Activated CD4-positive, alpha-beta T cell treated with anti-CD3 and anti-CD28 coated beads for 36 hours (primary cell): ENCODE measurements at places on chromosomes 5 and 9.

- no peak for DNase-seq
Observed at GRCh38 chr5:147073098-147073497, 161.7 kb upstream of the STK32A start.

GRCh38 chr5:172843825-172844576 is 9.9 kb downstream of the ERGIC1 start:
- no peak for DNase-seq

DNA sequence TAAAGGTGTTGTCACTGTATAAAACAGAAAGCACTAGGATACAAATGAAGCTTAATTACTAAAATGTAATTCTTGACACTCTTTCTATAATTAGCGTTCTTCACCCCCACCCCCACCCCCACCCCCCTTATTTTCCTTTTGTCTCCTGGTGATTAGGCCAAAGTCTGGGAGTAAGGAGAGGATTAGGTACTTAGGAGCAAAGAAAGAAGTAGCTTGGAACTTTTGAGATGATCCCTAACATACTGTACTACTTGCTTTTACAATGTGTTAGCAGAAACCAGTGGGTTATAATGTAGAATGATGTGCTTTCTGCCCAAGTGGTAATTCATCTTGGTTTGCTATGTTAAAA is 43.8 kb downstream of the NDFIP1 start:
- no peak for DNase-seq

DNA sequence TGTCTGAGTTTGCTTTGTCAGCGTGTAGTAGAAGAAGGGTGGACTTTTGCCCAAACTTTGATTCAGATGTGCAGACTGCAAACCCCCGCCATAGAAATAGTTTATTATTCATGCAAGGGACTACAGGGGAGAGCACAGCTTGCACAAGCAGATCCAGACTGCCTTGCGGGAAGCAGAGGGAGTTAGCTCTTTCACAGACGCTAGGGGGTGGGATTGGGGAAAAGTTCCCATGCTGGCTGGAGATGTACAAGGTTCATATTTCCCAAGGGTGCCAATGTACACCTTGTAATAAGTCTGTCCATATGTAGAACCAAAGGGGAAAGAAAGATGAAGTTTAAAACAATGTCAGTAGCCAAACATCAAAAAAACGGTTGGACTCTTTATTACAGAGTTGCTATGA is 749.7 kb upstream of the COX7C start:
- DNase-seq = no peak

DNA sequence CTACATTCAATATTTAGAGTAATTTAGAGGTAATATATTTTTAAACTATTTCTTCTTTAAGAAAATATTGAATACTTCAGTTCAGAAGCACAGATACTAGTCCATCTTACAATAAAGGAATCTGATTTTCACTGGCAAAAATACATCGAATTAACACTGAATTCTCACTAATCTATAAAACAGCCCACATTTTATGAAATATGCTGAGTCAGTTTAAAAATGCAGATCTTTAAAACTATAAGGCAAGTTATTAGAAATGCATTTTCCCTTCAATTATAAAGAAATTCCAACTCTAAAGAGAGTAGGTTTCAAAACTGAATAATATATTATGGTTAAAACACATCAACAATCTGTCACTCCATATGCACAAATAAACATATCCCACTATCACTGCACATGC is 232.5 kb downstream of the SLF1 start:
- no peak for DNase-seq

GRCh38 chr5:151741678-151742423 is 16.6 kb downstream of the ATOX1 start:
- DNase-seq = no peak

- DNase-seq = peak; percentile 6
Observed at GRCh38 chr9:101485924-101486692, 47.5 kb upstream of the RNF20 start.

DNA sequence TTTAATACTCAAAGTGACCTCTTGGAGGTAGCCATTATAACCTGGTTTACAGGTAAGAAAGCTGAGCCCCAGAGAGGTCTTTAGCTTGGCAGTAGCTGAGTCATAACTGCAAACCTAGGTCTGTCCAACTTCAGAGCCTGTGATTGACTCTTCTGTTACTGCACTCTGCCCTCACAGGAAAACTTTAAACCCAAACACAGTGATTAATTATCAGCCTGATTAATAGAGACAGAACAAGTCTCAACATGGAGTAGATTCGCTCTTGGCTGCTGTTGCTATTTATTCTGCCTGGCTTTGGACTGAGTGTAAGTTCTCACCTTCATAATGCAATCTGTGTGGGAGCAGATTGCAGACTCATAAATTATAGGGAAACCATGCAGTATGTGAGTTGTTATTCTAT is 27.4 kb upstream of the TXN start:
- no peak for DNase-seq

GRCh38 chr5:6705088-6705487 is 8.1 kb upstream of the TENT4A start:
- peak; percentile 49 for DNase-seq

DNA sequence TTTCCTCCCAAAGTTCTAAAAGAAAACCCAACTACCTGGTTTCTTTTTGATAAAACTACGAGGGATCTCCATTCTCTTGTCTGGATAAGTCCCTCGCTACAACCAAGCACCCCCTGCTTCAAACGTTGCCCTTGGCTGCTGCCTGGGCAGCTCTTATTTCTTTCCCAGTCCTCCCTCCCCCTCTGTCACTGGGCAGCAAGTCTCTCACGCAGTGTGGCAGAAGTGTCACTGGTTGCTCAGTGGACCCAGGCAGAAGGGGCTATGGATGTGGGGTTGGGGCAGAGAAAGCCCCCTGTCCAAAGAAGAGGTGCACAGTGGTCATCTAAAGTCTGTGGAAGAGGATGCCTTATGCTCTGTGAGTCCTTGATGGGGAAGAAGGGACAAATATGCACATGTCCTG is 7.2 kb upstream of the SMIM32 start:
- DNase-seq = no peak

DNA sequence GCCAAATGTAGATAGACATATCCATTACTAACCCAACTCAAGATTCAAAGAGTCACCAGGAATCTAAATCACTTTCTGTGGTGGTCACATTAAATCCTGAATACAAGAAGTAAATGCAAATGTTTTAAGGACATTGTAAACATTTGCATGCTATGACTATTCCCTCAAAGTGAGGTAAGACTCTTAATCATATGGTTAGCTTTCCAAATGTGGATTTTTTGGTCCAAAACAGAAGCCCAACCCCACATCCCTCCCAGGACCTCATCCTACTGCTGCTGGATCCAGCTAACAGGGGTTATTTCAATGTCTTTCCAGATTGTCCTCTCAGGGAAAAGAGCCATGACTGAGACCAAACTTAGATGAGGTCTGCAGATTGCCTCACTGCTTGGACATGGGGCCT is 228.1 kb upstream of the PANK3 start:
- DNase-seq = no peak

DNA sequence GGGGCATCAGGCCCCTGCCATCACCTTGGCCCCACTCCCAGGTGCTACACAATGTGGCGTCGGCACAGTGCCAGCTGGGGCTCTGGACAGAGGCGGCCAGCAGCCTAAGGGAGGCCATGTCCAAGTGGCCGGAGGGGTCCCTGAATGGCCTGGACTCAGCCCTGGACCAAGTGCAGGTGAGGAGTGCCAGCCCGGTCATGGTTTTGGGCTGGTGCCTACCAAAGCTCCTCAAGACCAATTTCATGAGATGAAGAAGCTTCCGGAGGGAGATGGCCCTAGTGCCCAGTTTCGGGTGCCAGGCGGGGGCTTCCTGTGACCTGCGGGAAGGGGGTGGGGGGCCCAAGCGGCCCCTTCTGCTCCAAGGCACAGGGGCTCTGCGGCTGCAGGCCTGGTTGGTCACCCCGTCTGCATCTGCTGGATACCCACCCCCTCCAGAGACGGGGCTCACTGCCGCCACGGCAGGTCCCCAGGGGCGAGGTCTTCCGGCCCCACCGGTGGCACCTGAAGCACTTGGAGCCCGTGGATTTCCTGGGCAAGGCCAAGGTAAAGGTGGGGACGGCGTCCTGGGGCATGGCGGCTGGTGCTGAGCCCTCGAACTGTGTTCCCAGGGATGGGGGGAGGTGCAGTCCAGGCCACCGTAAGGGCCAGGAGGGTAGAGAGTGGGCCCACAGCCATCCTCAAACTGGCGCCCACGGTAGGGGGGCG is 5.8 kb downstream of the NOXA1 start:
- DNase-seq = no peak

- no peak for DNase-seq
Observed at GRCh38 chr5:96200641-96201040, 232.4 kb downstream of the PCSK1 start.

GRCh38 chr9:27451207-27451797 is 72.8 kb upstream of the IFNK start:
- DNase-seq = no peak

DNA sequence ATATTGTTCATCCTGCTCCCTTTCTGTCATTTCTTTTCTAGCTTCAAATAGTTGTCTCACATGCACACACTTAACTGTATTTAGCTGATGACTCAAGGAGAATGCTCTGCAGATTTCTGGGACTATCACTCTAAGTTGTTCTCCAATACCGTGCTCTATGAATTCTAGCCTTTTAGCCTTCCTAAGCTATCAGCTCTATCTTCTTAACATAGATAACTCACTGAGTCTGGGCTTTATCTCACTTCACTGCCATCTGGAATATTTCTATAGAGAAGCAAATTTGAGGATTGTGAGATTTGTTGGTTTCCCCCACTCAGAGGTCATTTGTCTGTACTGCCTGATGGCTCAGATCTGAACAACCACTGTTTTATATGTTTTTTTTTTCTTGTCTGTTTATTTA is 369.7 kb downstream of the TUSC1 start:
- DNase-seq = no peak

- DNase-seq = no peak
Observed at GRCh38 chr5:1474183-1474839, 29.1 kb upstream of the SLC6A3 start.

- DNase-seq = no peak
Observed at GRCh38 chr9:114899995-114900394, 30.4 kb downstream of the TNFSF8 start.

DNA sequence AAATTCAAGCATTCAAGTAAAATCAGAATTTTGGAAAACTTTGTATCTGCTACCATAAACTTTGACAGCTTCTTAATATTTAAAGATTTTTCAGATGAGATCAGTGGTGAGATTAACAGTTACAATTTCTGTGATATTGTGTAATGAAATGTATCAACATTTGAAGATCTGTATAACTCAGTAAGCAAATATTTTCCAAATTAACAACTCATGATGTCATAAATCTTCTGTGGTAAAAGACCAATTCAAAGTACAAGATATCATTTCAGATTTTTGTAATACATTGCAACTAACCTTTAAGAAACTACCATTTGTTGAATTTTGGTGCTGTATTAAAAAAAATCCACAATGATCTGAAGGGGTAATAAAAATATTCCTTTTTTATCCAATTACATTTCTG is 352.2 kb downstream of the KIAA0825 start:
- DNase-seq = no peak

DNA sequence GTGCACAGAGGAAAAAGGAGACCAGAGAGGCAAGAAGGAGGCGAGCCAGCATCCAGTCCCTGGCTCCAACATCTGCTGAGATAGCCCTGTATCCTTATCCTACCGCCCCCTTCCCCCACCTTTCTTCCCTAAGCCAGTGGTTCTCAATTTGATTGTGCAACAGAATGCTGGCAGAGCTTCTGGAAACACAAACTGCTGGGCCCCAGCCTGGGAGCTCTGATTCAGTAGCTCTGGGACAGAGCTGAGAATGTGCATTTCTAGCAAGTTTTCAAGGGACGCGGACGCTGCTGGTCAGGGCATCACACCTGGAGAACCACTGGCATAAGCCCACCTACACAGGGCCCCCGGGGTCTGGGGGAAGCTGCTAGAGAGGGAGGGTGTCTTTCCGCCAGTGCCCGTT is 21.1 kb downstream of the AK8 start:
- DNase-seq = no peak

- DNase-seq = peak; percentile 71
Observed at GRCh38 chr9:6931913-6932312, 174.1 kb downstream of the KDM4C start.

DNA sequence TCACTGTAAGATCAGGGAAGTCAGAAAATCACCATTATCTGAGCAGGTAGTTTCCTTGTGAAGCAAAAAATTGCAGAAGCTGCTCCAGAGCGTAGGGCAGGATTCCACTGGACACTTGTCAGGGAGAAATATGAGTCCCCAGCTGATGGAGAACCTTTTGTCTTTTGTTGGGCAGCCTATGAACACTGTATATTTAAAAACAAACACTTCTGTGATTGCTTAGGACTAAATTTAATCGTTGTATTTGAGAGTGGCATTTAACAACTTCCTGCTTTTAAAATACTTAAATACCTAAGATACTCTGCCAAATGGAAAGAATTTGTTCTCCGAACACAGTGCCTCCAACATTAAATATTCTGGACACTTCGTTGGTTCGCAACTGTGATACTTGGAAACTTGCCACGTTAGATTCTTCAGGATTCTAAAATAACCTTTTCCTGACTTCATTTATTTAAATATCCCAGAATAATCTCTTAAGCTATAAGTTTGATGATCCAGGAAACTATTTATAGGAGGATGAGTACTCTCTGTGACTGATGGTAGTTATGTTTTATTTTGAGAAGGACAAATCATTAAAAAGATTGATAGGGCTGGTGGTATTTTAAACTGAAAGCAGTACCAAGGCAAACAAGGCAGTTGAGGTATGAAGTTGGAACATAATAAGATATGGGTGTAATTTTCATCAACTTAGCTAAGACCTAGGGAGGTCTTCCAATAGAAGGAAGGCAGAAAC is 2.7 kb upstream of the HSPA4 start:
- DNase-seq = no peak

DNA sequence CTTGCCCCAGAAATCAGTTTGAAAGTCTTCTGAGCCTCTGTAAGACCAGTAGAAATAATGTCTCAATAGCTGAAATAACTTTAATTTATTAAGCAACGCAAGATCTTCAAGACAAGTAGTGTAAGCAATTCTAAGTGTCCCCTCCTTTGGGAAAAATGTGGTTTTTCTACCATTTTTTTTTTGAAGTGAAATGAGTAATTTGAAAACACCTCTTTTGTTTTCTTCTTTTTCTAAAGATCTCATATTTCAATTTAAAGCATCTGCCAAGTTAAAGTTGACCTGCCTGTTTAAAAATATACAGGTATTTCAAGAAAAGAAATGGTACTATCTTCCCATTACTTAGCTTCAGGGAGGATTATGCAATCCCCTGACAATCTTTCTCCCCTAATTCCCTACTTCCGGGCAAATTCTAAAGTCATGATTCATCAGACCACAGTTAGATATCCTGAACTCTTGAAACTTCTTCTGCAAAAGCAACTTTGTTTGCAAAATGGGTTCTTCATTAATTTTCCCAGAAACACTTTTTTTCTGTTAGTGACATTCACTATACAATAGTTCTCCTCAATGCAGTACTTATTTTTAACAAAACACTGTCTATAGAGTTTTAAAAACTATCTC is 7.8 kb upstream of the ANXA1 start:
- no peak for DNase-seq

DNA sequence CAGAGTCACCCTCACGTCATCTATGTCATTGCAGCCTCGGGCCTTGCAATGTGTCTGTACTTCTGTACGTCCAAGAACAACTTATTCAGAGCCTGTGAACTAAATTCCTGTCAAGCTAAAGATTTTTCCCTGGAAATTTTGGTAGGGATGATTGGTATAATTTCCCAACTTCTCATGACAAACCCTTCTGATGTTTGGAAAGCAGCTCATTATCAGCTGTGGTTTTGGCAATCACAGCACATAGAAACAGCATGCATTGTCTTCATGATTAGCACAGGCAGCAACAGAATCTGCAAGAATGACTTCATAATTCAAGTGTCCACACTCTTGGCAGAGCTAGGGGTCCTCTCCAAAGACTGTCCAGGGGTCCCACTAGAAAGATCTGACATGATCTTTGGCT is 49.5 kb downstream of the APBA1 start:
- DNase-seq = no peak
